Chondrocyte (in vitro differentiated cells): ENCODE measurements at places on chromosomes 13 and 19. TPM values are rescaled to one million over a fixed set of nuclear protein-coding genes. Genes with fewer than 3 reads are reported as not detected.

GRCh38 chr13:36917311-36917710, 2.7 kb downstream of the SMAD9 start:
- no peaks in the 10 kb centered on the region for H3K36me3 ChIP-seq
- peaks cover 32% of the 10 kb centered on the region for H3K4me1 ChIP-seq
- no peaks in the 10 kb centered on the region for H3K27me3 ChIP-seq
- DNase-seq, result no peak
- H3K27ac ChIP-seq, result peak overlapping the region; percentile 41

RGCC gene
- total RNA-seq, result not detected in 3 replicates

GRCh38 chr13:74184283-74184682, 50.1 kb upstream of the KLF12 start:
- H3K27ac ChIP-seq, result no peak overlapping the region
- no peak overlapping the region for H3K4me3 ChIP-seq
- no peaks in the 10 kb centered on the region for H3K27me3 ChIP-seq
- no peak for DNase-seq

MAP4K1 gene
- total RNA-seq, result 0.23 to 1.4 TPM (median 1.4 TPM) in 3 replicates

GRCh38 chr13:110119935-110120905, 186.7 kb downstream of the COL4A1 start:
- no peak overlapping the region for H3K27ac ChIP-seq
- H3K4me1 ChIP-seq, result peaks cover 29% of the 10 kb centered on the region
- H3K36me3 ChIP-seq, result no peaks in the 10 kb centered on the region
- no peak for DNase-seq
- no peak overlapping the region for H3K4me3 ChIP-seq

DNA sequence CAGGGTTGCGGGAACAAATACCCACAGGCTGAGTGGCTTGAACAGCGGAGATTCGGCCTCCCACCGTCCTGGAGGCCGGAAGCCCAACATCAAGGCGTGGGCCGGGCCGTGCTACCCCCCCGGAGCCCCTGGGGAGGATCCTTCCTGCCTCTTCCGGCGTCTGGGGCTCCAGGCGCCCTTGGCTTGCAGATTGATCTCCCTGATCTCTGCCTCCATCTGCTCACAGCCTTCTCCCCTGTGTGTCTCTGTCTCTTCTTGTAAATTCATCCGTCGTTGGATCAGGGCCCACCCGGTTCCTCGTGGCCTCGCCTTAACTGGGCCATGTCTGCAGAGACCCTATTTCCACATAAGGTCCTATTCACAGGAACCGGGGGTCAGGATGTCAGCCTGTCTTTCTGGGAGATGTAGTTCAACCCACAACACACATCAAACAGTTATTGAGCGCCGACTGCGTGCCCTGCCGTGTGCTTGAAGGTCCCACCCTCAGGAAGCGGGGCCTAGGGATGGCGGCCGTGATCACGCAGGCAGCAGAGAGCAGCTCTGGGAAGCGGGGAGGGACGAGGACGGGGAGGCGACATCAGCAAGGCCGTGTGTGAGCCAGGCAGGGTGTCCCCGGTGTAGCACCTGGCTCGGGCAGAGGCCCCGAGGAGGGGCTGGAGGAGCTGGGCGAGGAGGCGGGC, 21.3 kb downstream of the HCN2 start:
- peaks cover 18% of the 10 kb centered on the region for H3K4me1 ChIP-seq
- peak overlapping the region; percentile 89 for H3K27ac ChIP-seq
- DNase-seq, result no peak
- no peaks in the 10 kb centered on the region for H3K27me3 ChIP-seq
- H3K4me3 ChIP-seq, result peak overlapping the region; percentile 47

- peaks cover 77% of the 10 kb centered on the region for H3K4me1 ChIP-seq
- H3K36me3 ChIP-seq, result peaks cover 12% of the 10 kb centered on the region
- DNase-seq, result no peak
- peak overlapping the region; percentile 88 for H3K27ac ChIP-seq
- peak overlapping the region; percentile 96 for H3K4me3 ChIP-seq
These were observed 608 bp downstream of the CCDC8 start for GRCh38 chr19:46412650-46413261.

LHB gene
- total RNA-seq, result not detected in 3 replicates

DNA sequence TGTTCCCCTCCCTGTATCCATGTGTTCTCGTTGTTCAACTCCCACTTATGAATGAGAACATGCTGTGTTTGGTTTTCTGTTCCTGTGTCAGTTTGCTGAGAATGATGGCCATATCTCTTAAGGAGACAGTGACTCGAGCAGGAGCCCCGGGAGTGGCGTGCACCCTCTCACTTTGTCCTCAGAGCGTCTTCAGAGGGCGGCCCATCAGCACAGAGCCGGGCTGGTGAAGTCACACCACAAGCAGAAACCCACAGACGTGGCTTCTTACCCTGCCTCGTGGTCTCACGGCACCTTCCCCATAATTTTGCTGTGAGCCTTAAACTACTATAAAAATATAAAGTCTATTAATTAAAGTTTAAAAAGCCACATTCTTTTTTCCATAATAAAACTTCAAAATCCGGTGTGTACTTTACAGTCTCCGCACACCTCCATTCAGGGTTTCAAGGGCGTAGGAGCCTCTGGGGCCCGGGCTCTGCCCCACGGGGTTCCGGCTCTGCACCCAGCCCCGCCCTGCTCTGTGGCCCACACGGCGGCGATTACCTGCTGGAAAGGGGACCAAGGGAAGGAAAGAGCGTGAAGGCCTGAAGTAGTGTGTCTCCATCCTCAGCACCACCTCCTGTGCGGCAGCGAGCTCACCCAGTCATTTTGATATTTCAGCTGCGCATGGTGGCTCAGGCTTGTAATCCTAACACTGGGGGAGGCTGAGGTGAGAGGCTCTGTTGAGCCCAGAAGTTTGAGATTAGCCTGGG, 101.3 kb upstream of the SOX1 start:
- H3K27ac ChIP-seq, result no peak overlapping the region
- H3K4me1 ChIP-seq, result no peaks in the 10 kb centered on the region
- DNase-seq, result no peak
- no peak overlapping the region for H3K4me3 ChIP-seq
- H3K27me3 ChIP-seq, result peaks cover 8% of the 10 kb centered on the region

KIR3DL2 gene
- total RNA-seq, result not detected in 3 replicates

- no peak overlapping the region for H3K27ac ChIP-seq
- H3K4me3 ChIP-seq, result no peak overlapping the region
- no peaks in the 10 kb centered on the region for H3K27me3 ChIP-seq
- no peaks in the 10 kb centered on the region for H3K4me1 ChIP-seq
These were observed 89.2 kb downstream of the PTPRS start for GRCh38 chr19:5251096-5252065.

KLK4 gene
- total RNA-seq, result not detected in 3 replicates
